ENCODE measurements at places on chromosomes 4 and X.

- no peak for DNase-seq
Observed at GRCh38 chr4:122117743-122118142, 34.4 kb upstream of the BLTP1 start.

GRCh38 chr4:114423582-114423981, 175.0 kb upstream of the UGT8 start:
- DNase-seq, result no peak

DNA sequence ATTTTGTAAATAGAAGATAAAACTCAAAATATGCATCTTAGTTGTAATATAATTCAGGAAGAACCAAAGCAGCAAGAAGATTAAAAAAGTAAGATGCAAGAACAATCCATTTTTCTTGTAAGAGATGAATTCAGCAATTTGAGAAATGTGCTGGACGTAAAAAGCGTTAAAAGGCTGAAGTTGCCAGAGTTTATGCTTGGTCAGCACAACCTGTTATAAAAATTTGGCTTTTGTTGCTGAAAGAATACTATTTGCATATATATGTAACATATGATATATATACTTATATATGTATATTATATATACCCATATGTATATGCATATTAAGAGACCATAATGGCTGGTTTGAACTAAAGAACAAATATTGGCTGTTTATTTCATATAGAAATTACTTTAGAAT, 449.6 kb upstream of the FAM241A start:
- no peak for DNase-seq

GRCh38 chr4:164989471-164989870, 12.0 kb upstream of the TRIM61 start:
- DNase-seq, result no peak

GRCh38 chr4:62560858-62561257, 1360.7 kb downstream of the ADGRL3 start:
- no peak for DNase-seq

- no peak for DNase-seq
Observed at GRCh38 chrX:362351-362750, 24.4 kb downstream of the PPP2R3B start.

DNA sequence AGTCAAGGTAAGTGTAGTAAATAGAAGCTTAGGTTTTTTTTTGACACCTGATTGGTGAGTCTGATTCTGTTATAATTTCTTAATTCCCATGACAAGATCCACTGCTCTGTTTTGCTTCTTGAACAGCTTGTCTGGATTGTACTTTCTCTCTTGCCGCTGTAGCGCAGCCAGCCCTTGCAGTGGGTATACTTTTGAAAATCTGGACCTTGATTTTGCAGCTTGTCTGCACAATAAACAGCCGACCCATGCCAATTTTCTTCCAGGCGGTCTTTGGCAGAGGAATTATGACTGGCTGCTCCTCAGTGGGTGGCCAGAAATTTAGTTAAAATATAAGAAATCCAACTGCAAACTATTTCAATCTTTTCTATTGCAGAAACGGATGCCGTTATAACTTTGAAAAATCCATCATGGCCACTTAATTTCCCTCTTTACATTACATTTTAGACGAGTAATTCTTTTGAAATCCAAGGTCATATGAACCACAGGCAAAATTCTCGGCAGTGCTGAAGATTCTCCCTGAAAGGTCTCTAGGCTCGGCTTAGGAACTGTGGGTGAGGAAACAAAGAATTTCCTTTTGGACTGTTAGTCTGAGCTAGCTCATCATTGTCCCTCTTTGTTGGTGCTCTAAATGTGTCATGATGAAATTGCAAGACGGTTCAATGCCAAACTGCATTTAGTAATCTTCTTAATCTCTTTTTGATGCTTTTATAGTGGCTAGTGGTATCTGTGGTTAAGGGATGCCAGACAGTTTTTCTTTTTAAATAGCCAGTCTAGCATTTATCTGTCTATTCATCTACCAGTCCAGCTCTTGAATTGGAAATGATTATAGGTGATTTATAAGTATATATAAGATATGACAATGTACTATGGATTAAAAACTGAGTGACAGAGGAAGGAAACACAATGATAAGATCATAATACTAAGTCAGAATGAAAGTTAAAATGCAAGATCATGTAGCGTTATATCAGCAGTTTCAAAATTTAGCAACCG, 31.5 kb upstream of the PTTG2 start:
- no peak for DNase-seq

GRCh38 chr4:2251795-2252529, 9.9 kb downstream of the MXD4 start:
- no peak for DNase-seq

- DNase-seq, result no peak
Observed at GRCh38 chr4:8073206-8073863, 85.3 kb downstream of the ABLIM2 start.

- DNase-seq, result no peak
Observed at GRCh38 chrX:122418758-122419157, 765.3 kb upstream of the GRIA3 start.

- DNase-seq, result no peak
Observed at GRCh38 chr4:142959173-142959572, 113.1 kb upstream of the INPP4B start.

DNA sequence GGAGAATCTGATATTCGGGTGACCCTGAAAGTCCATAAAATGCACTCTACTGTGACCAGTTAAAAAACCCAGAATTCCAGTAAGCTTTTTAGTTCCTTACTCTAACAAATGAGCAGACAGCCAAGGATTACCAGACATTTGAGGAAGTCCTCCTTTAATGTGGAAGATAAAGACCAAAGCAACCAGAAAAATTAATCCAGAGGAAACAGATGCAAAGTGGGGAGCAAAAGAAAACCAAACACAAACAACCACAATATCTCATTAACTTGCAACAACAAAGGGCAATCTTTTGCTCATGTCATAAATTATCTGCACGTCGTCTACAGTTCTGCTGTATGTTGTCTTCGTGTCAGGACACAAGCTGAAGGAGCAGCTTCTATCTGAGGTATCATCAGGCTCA, 164.4 kb downstream of the PJA1 start:
- no peak for DNase-seq

DNA sequence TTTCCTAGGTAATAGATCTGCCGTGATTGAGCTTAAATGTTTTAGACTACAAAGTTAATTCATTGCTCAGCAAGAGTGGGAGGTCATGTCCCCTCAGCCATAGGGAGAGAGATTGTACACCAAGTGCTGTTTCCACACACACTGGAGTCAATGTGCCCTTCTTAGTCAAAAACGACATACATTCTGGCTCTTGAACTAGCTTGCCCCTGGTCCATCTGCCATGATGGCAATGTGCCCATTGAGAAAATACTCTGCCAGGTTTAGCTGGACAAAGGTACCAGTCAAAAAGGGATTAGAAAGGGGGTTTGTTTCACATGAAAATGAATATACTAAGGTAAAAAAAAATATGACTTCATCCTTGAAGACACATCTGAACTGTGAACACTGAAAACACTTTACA, 377.1 kb upstream of the ADGRL3 start:
- DNase-seq, result no peak

DNA sequence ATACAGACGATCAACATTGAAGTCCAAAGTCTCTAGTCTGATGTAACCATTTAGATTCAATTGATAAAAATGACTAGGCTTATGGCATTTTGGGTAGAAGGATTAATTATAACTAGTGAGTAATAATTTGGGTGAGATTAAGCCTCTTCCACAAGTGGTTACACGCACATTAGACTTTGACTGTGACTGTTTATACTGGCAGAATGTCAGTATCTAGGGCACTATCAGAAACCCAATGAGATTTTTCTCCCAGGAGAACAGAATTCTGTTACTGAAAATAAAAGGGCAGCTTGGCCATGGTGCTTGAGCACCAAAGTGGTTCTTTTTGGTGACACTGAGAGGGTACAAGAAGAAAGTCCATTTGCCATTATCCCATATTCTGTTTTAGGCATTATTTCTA, 3.3 kb downstream of the PLS3 start:
- no peak for DNase-seq

- no peak for DNase-seq
Observed at GRCh38 chrX:48720577-48721250, 24.2 kb downstream of the SUV39H1 start.

- DNase-seq, result no peak
Observed at GRCh38 chr4:13537832-13538177, 6.5 kb downstream of the NKX3-2 start.

- DNase-seq, result no peak
Observed at GRCh38 chrX:18861511-18861910, 122.4 kb downstream of the PHKA2 start.

- DNase-seq, result no peak
Observed at GRCh38 chr4:108400309-108400708, 220.1 kb upstream of the RPL34 start.

DNA sequence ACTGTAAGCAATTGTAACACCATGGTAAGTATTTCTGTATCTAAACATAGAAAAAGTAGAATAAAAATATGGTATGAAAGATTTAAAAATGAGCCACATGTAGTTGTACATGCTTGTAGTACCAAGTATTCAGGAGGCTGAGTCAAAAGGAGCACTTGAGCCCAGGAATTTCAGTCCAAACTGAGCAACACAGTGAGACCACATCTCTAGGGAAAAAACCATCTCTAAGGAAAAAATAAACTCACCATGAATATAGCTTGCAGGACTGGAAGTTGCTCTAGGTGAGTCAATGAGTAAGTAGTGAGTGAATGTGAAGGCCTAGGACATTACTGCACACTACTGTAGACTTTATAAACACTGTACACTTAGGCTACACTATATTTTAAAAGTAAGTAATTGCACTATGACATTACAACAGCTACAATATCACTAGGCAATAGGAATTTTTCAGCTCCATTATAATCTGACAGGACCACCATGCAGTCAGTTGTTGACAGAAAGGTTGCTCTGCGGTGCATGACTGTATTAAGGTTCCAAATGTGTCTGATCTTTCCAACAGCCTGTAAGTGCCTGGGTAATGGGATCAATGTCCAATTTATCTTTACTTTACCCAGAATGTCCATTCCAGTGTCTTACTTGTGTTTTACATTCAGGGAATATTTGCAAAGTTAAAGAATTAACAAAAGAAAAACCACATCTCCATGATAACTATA, 28.9 kb upstream of the LRBA start:
- DNase-seq, result no peak

GRCh38 chrX:40201329-40201885, 103.6 kb upstream of the BCOR start:
- DNase-seq, result no peak

DNA sequence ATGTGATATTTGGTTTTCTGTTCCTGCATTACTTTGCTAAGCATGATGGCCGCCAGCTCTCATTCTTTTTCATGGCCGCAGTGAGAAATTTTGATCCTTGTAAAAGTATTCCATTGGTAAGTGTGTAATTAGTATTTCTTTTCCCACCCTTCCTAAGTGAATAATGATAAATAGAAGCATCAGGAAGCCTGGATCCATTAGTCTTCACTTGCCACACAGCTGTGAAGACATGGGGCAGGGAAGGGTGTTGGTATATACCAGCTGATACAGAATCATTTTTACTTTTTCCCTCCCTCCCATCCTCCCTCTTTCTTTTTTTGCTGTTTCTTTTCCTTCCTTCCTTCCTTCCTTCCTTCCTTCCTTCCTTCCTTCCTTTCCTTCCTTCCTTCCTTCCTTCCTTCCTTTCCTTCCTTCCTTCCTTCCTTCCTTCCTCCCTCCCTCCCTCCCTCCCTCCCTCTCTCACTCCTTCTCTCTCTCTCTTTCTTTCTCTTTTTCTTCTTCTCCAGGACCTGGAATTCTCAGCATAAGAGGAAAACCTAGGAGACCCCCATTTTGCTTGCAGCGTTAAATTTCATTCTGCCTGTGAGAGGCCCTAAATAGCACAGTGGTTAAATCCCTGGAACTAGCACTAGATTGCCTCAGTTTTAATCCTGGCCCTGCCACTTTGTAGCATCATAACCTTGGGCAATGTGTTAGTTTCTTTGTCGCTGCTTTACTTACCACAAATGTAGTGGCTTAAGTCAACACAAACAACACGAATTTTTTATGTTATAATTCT, 1.4 kb upstream of the NR0B1 start:
- no peak for DNase-seq

DNA sequence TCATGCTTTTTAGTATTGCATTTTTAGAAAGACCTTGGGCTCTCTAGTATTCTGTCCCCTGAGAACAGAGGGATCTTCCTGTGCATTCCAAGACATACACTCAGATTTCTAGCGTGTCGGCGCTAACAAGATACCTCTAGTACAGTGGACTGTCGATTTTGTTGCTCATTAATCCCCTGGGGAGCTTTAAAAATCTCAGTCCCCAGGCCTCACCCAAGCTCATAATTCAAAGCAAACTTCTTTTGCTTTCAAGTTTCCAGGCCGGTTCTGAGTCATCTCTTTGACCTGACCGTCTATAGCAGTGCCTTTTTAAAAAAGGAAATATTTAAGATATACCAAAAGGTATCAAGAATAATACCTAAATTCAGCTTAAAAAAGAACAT, 137.0 kb downstream of the AMMECR1 start:
- no peak for DNase-seq

DNA sequence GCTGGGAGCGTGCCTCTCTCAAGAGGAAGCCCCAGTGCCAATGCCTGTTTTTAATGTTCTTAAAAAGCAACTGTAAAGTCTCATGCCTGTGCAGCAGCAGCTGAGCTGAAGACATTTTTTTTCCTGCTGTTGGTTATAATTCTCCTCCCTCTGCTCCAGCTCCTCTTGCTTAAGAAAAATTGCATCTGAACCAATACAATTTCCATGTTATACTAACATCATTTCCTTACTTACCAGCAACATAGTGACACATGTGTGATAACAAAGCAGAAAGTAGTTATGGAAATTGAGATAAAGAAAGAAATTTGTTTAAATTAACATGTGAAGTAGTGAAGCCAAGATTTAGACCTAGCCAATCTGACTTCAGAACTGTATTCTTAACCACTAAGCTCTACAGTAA, 101.4 kb downstream of the TBC1D19 start:
- no peak for DNase-seq

DNA sequence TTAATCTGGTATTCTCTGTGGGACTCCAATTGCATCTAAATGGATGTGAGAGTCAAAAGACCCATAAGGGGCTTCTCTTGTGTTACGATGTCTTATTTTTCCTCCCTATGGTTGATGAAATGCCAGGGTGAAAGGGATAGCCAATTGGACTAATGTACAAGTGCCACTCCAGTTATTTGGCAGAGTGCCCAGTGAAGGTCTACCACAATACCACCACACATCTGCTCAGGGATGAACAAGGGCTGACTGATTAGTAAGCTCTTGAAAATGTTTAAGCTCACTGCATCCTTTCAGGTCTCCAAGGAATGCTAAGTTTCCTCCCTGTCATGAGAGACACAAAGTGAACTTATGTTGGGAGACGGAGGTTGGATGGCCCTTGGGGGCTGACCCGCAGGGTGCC, 57.8 kb downstream of the HEPH start:
- DNase-seq, result no peak

DNA sequence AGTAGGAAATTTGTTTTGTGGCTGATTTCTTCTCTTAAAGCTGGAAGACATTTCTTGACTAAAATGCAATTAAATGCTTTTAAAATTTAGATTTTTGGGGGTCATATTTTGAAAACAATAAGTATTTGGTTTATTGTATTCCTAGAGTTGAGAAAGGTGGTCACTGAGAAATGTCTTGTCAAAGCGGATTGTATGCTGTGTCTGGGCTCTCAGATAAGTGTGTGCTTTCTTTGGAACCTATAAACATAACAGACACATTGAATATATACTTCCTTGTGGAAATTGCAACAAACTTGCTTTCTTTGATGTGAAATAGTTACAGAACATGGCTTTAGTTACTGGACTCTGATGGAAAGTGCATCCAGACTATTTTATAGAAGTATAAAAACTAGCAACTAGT, 75.4 kb downstream of the AFF1 start:
- no peak for DNase-seq

All from stimulated activated CD4-positive, alpha-beta T cell treated with anti-CD3 and anti-CD28 coated beads, Interleukin-15, amount 100 ng/mL, for 1 hour (primary cell).